ENCODE measurements at places on chromosomes 7 and 10.

GRCh38 chr7:50982626-50983025 lies 199.9 kb upstream of the GRB10 start:
- DNase-seq: no peak

DNA sequence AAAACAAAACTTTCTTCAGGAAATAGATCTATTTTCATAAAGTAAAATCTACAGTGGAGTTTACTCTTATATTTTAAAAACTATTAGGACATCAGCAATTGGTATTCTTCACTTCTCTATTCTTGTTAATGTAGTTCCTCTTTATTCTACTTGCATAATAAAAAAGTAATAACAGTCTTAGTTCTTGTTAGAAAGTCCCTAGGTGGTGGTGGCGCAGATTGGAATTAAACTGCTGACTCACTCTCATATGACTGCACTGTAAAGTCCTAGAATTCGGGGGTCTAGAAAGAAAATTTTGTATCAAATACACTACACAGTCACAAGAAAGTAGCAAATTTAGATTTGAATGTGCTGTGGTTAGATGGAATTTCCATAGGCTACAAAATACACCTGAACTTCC lies 44.6 kb upstream of the TES start:
- DNase-seq: peak; percentile 77

GRCh38 chr7:41536873-41537665 lies 165.8 kb downstream of the INHBA start:
- DNase-seq: no peak

- DNase-seq: no peak
Observed at GRCh38 chr7:47771336-47771989, 176.8 kb downstream of the PKD1L1 start.

DNA sequence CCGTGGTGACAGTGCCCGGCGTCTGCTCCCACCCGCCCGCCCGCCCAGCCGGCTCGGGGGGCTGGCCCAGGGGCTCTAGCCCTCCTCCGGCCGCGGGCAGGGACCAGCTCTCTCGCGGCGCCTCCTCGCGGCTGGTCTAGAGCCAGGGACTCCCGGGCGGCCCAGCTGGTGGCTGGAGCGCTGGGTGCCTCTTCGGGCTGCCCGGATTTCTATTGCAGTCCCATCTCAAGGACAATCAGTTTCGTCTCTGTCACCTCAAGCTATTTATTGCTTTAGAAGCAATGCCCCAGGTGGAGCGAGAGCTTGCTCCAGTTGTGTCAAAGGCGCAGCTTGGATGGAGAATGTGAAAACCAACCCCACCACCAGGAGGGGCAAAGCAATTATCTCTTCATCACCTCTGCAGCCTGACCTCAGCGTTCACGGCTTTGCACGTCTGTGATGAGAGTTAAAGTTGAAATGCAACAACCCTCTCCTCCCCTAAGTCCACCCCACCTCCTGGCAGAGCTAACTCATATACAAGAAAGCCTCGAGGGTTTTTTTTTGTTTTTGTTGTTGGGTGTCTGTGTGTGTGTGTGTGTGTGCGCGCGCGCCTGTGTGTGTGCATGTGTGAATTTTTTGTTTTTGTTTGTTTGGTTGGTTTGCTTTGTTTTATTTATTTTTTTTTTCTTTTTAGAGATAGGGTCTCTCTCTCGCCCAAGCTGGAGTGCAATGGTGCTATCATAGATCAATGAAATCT lies at the start of gene ITGA8:
ITGA8 (minus strand) TSS at position 24 of the 736 bp plus-strand sequence. CDS start 151 bp downstream, outside the sequence.
- no peak for DNase-seq

- peak; percentile 48 for DNase-seq
Observed at GRCh38 chr10:103772096-103772845, 83.1 kb downstream of the SH3PXD2A start.

DNA sequence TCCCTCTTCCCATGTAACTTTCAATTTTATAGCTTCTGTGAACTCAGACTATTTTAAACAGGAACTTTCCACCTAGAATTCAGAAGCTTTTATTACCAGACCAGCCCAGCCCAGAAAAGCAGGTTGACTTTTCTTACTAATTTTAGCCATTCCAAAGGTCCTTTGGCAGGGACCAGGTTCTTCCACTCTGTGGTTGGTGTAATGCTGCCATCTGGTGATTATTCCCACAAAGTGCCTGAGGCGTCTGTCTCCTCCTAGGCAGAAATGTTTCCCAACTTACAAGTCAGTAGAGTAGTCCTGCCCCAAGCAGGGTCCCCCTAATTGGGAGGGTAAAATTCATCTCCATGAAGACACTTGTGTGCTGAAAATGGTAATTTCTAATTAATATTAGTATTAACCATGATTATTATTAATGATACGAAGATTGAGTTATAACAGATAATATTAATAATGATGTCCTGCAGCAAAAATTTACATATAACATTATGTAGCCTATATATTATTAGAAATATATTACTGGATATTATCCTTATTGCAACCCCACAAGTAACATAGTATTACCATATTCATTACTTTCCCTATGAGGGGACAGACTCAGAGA lies 53.0 kb upstream of the PPP1R17 start:
- peak; percentile 21 for DNase-seq

DNA sequence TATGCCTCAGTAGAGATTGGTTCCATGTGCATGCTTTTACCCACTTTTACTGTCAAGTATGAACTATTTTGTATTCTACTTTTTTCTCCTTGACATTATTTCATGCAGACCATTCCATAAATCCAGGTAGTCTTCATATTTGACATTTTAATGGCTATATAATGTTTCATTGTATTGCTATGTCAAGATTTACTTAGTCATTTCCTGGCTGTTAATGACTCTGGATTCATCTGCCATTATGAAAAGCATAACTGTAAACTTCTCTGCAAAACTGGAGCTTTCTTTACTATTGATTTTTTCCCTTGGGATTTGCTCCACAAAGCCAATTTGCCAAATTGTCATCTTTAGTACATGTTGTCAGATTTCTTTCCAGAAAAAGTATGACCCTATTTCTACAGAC lies 6.8 kb upstream of the MSRB2 start:
- no peak for DNase-seq

GRCh38 chr10:1598393-1599153 lies 138.8 kb downstream of the ADARB2 start:
- no peak for DNase-seq

- DNase-seq: no peak
Observed at GRCh38 chr7:50853311-50853710, 70.6 kb upstream of the GRB10 start.

- no peak for DNase-seq
Observed at GRCh38 chr7:2107386-2108070, 125.2 kb downstream of the MAD1L1 start.

- peak; percentile 55 for DNase-seq
Observed at GRCh38 chr10:11177926-11178471, 160.3 kb downstream of the CELF2 start.

DNA sequence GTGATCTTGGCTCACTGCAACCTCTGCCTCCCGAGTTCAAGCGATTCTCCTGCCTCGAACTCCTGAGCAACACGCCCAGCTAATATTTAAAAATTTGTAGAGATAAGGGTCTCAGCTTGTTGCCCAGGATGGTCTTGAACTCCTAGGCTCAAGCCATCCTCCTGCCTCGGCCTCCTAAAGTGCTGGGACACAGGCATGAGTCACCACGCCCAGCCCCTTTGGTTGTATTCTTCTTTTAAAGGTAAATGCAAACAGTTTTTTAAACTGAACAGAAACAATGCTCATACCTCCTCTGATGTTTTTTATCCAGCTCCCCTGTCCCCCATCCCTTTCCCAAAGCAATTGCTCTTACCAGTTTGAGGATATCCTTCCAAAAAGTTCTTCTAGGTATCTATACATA lies 79.5 kb upstream of the DUSP5 start:
- DNase-seq: no peak

- DNase-seq: no peak
Observed at GRCh38 chr7:6376820-6377219, 70.9 kb downstream of the DAGLB start.

DNA sequence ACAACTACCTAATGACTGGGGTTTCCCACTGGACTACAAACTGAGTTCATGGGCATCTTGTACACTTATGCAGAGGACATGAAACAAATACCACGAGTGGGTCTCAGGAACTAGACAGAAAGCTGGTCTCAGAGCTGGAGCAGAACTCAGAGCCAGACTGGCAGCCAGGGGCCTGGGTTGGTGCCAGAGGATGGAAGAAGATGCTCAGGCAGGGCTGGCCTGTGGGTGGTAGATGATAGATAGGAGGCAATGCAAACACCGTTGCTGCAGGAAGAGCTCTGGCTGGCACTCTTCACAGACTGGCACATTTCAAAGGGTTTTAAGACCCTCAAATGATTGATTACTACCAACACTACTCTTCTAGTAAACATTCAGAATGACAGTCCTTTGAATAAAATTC lies 28.8 kb downstream of the ENO4 start:
- no peak for DNase-seq

GRCh38 chr7:34385384-34385783 lies 272.6 kb upstream of the NPSR1 start:
- DNase-seq: no peak

GRCh38 chr10:107814865-107815487 lies 650.5 kb upstream of the SORCS1 start:
- peak; percentile 62 for DNase-seq

GRCh38 chr7:132544999-132545398 lies 31.3 kb downstream of the PLXNA4 start:
- no peak for DNase-seq

GRCh38 chr10:121577568-121577967 lies 20.7 kb downstream of the FGFR2 start:
- DNase-seq: no peak

GRCh38 chr7:1895664-1896515 lies 225.8 kb downstream of the ELFN1 start:
- DNase-seq: no peak

DNA sequence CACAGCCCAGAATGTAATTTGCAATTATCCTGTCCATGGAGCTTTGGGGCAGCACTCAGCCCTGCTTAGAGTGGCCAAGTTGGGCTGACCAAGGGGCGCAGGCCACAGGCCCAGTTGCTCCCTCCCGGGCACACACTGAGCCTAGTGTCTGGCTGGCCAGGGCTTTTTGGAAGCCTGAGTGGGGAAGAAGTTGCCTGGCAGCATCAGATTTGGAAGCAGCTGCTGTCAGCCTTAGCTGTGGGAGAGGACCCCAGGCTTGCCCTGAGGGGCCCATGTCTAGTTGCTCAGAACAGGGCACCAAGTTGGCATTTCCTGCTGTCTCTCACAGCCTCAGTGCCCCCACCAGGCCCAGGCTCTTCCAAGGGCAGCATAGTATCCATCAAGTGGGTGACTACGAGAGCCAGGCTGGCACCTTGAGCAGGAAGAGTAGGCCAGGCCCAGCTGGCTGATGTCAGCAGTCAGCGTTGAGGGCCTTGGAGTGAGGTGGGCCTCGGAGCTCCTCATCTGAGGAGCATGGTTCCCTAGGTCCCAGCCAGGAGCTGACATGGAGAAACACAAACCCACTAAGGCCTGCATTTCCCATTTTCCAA lies 14.4 kb downstream of the ANTXRL start:
- DNase-seq: no peak

- no peak for DNase-seq
Observed at GRCh38 chr7:113209449-113210203, 91.3 kb upstream of the SMIM30 start.

GRCh38 chr7:106076537-106076936 lies 35.6 kb downstream of the SYPL1 start:
- DNase-seq: no peak

- DNase-seq: no peak
Observed at GRCh38 chr7:19111474-19112273, 5.8 kb downstream of the TWIST1 start.

GRCh38 chr10:8360365-8360764 lies 305.9 kb downstream of the GATA3 start:
- no peak for DNase-seq

GRCh38 chr10:131821378-131822012 lies 79.3 kb upstream of the PPP2R2D start:
- no peak for DNase-seq

GRCh38 chr7:141920281-141920680 lies 4.1 kb downstream of the OR9A4 start:
- DNase-seq: no peak

DNA sequence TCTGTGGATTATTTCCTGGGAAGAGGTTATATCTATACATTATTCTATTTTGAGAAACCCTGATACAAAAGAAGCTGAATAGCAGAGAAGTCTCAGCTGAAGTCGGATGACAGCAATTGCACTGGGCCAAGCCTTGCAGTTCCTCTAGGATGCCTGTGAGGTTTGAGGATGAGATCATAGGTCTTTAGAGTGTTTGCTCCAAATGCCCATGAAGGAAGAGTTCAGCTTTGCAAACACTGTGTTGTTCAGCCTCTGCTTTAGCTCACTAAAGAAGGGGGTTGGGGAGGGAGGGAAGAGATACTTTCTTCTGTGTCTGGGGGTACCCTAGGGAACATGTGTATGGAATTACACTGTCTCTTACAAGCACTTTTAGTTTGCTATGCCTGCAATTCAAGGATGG lies 282.5 kb upstream of the NRP1 start:
- no peak for DNase-seq

GRCh38 chr7:66013938-66014337 lies 31.9 kb upstream of the GUSB start:
- DNase-seq: peak; percentile 37

GRCh38 chr7:20220921-20221547 lies 3.9 kb upstream of the MACC1 start:
- peak; percentile 90 for DNase-seq

- DNase-seq: no peak
Observed at GRCh38 chr7:95737828-95738505, 34.4 kb upstream of the DYNC1I1 start.

DNA sequence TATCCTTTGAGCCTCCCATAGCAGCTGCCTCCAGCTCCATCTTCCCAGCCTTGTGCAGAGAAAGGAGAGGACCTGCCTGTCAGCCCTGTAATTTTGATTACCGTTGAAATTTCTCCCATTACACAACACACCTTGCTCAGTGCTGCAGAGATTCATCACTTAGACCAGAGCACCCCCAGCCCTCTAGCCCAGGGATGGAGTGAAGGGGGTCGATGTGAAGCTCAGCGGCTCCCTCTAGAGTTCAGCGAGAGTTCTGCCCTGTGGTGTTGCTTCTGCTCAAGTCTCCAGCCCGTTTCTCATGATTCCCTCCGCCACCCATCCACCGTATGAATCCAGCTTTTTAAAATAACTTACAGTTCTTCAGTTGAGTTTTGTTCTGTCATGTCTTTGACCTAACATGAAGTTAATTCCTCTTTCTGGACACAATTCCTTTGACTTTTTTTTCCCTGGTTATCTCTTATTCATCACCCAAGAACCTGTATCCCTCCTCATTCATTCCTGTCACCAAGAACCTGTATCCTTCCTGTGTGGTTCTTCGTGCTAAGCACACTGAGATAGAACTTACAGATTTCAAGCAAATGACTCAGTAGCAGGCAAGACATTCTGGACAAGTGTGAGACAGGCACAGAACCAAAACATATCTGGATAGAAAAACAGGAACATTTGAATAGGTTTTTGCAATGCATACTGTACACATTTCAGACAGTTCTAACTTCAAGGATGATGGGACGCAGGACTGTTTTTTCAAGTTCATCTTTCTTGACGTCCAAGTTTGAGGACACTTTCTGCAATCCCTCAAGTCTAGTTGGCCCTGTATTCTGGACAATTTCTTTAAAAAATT lies 35.0 kb upstream of the ZNF32 start:
- no peak for DNase-seq

- DNase-seq: no peak
Observed at GRCh38 chr7:1987084-1987535, 245.6 kb downstream of the MAD1L1 start.
